ENCODE measurements at places on chromosomes 4 and X. TPM values are rescaled to one million over a fixed set of nuclear protein-coding genes. Genes with fewer than 3 reads are reported as not detected.

TRIML2 gene
- not detected for total RNA-seq

PLAC8 gene
- 222 TPM for total RNA-seq

EMD gene
- 95.4 TPM for total RNA-seq

NSG1 gene
- total RNA-seq, result 66.3 TPM

ITIH6 gene
- total RNA-seq, result not detected

ART3 gene
- total RNA-seq, result not detected

USP38 gene
- 23.4 TPM for total RNA-seq

GPR173 gene
- 0.16 TPM for total RNA-seq

CTAG2 gene
- total RNA-seq, result 12.0 TPM

SSX3 gene
- not detected for total RNA-seq

PCSK1N gene
- total RNA-seq, result 4.9 TPM

CCDC158 gene
- not detected for total RNA-seq

FAT4 gene
- 0.03 TPM for total RNA-seq

ZDHHC15 gene
- 0.69 TPM for total RNA-seq

IL1RAPL2 gene
- not detected for total RNA-seq

LAGE3 gene
- 18.6 TPM for total RNA-seq

SERPINA7 gene
- not detected for total RNA-seq

OFD1 gene
- total RNA-seq, result 127 TPM

PHOX2B gene
- not detected for total RNA-seq

All from naive thymus-derived CD8-positive, alpha-beta T cell (primary cell).